ENCODE measurements at places on chromosomes 1 and 21.

GRCh38 chr1:21293537-21294265, 3.4 kb upstream of the ECE1 start:
- no peak for DNase-seq

DNA sequence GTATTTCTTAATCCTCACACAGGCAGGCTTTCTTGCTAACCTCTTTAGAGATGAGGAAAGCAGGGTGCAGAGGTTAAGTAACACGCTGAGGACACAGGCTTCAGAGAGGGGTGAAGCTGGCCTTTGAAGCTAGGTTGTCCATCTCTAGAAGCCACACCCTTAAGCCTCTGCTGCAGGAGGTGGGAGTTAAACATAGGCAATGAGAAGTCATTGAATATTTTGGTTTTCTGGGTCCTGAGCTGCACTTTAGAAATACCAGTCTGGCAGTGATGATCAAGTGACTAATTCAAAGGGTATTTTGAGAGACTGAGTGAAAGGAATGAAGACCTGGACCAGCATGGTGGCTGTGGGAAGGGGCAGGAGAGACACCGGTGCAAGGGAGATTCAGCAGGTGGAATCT, 9.9 kb downstream of the KCNJ15 start:
- DNase-seq = no peak

DNA sequence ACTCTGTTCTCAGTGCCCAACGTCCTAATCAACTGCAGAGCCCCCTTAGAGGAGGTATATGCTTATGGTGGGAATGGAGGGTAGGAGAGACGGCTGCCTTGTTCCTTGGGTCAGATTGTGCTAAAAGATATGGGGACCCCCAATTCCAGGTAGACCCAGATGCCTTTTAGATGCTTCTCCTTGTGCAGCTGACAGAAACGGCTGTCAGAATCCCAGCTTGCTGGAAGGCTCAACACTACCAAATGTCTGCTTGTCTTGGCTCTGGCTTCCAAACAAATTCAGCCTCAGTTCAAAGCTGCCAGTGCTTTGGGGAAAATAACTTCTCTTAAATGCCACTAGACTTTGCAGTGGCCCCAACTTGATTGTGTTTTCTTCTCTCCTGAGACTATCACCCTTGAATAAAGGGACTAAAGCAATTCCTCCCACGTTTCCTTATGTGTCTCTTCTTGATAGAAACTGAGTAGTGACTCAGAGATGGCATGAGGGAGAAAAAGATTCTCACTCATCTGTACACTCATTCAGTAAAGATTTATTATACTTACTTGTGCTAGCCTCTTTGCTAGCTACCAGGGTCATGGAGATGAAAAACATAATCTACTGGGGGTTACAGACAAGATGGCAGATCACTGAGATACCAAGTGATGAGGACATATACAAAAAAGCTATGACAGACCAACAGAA, 3.4 kb upstream of the RNF19B start:
- no peak for DNase-seq

GRCh38 chr1:242847390-242847993, 323.0 kb upstream of the PLD5 start:
- DNase-seq = no peak

DNA sequence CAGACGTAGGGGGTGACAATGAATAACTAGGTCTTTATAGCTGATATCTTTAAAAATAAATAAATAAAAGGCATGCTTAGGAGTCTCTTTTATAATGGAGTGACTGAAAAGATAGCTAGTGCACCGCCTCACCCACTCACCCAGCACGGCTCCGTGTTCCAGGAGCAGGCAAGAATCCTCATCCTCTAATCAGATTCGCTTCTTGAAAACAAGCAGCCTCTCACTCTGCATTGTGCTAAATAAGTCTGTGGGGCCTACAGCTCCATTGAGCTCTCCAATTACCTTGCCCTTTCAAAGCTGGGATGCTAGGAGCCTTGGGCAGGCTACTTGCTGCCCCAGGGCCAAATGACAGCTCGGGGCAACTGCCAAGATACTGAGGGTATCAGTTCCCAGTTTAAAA, 91.5 kb downstream of the TIAM1 start:
- DNase-seq = no peak

DNA sequence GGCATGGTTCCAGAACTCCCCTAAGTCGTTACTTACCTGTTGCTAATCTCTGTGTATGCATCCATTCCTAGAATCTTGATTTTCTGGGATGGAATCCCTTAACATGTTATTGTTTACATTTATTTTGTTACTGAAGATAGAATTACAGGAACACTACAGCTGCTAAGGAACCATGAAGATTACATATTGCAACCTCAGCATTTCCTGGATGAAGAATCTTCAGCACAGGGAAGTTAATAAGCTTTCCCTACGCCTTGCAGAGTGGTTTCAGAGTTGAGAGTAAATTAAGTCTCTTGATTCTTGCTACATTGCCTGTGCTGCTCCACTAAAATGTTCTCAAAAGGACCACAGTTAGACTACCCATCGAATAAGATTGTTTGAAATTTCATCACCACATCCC, 31.4 kb upstream of the GBP6 start:
- DNase-seq = no peak

GRCh38 chr1:91883470-91883869, 2.5 kb downstream of the TGFBR3 start:
- DNase-seq = no peak

GRCh38 chr1:88985032-88985431, 7.4 kb downstream of the KYAT3 start:
- DNase-seq = peak; percentile 79

- no peak for DNase-seq
Measured at GRCh38 chr1:167476061-167476460, 42.3 kb downstream of the CD247 start.

GRCh38 chr1:18951818-18952391, 4.6 kb downstream of the IFFO2 start:
- DNase-seq = no peak

DNA sequence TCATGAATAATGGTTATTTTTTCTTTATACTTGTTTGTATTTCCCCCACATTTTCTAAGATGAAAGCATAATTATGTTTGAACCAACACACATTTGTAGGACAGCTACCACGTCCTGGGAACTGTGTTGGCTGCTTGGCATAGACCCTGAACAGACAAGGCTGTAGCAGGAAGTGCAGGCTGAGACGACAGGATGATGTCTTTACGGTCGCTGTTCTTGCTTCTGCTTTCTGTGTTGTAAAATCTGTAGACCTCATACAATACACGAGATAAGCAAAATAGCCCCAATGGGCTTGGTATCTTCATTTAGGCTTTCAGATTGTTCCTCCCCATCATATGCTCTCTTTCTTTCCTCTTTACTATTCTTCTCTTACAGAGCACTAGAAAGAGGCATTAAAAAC, 23.3 kb upstream of the OTUD3 start:
- no peak for DNase-seq

GRCh38 chr1:242761556-242761955, 237.1 kb upstream of the PLD5 start:
- no peak for DNase-seq

- DNase-seq = no peak
Measured at GRCh38 chr21:29805105-29805504, 134.7 kb downstream of the GRIK1 start.

GRCh38 chr1:110668549-110668948, 6.2 kb downstream of the KCNA3 start:
- no peak for DNase-seq

GRCh38 chr1:38088791-38089190, 42.2 kb upstream of the POU3F1 start:
- DNase-seq = no peak

GRCh38 chr1:45846931-45847330, 43.5 kb downstream of the MAST2 start:
- no peak for DNase-seq

DNA sequence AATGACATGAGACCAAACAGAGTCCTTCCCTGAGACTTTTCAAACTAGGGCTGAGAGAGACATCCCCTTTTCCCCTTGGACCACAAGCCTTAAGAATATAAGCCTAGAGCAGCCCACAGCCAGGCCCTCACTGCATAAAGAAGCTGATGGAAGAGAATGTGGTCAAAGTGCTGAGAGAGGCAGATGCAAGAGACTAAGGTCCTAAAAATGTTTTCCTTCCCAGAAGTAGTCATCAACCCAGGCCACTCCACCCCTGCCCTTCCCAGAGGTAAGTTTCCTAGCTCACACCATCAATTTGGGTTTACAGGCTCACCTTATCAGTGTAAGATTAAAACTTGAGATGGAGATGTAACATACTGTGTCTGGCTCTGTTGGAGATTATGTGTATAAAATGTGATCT, 58.2 kb downstream of the BCAR3 start:
- no peak for DNase-seq

GRCh38 chr1:162905174-162906158, 44.5 kb upstream of the CCDC190 start:
- DNase-seq = no peak

DNA sequence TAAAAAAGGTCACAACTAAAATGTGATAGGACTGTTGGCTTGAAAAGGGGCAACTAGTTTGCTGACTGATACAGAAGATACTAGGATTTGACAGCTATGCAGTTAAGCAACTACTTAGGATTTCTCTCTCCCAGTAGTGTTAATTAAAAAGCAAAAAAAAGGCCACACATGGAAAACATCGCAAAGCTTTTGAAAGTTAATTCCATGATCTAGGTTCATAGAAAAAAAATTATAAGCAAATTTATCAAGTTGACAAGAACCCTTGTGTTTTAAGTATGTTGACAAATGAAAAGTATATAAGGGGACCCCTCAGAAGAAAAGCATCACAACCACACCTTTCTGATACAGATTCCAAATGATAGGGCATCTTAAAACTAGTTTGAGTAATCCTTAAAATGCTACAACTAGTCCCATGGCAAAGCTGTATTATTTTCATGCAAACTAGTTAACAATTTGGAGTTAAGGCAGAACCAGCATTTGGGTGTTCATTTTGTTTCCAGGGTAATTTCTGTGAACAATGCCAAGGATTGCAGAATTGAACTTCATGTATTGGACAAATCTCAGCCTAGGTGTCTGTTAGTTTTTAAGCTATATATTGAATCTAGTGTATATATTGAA, 4.1 kb downstream of the PNRC2 start:
- DNase-seq = no peak

GRCh38 chr1:101344745-101345144, 107.9 kb downstream of the S1PR1 start:
- no peak for DNase-seq

- DNase-seq = no peak
Measured at GRCh38 chr21:38679534-38679933, 126.2 kb upstream of the ETS2 start.

DNA sequence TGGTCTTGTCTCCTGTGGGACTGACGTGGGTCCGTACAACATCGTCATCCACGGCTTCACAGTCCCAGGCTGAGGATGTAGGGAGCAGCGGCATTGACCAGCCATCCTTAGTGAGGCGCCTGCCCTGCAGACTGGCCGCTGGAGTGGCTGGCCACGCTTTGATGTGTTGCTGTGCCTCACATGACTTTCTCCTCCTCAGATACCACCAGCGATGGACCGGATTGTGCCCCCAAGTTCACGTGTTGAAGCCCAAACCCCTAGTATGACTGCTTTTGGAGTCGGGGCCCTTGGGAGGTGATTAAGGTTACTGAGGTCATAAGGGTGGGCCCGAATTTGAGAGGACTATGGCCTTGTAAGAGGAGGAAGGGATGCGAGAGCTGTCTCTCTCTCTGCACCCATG, 122.5 kb downstream of the PCBP3 start:
- DNase-seq = no peak

GRCh38 chr21:43974791-43975468, 37.2 kb upstream of the TRAPPC10 start:
- DNase-seq = no peak

GRCh38 chr1:204438628-204439027, 27.0 kb upstream of the PPP1R15B start:
- DNase-seq = no peak

GRCh38 chr1:156747742-156748669, 3.5 kb downstream of the HDGF start:
- no peak for DNase-seq

- no peak for DNase-seq
Measured at GRCh38 chr1:42052072-42052699, 101.0 kb upstream of the GUCA2B start.

DNA sequence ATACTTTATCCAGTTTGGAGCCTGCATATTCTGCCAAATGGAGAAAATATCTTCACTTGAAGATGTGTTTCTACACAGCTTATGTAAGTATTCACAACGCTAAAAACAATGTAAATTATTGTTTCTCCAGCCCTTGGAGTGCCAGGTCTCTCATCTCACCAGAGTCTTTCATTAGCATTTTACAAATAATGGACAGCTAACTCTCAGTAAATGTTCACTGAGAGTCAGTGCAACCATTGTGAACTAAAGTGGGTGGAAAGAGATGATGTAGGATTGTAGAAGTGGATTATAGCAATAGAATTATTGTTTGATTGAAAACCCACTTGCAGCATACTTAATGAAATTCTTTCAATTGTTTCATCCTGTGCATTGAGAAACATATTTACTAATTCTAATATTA, 8.3 kb upstream of the FAM177B start:
- DNase-seq = no peak

DNA sequence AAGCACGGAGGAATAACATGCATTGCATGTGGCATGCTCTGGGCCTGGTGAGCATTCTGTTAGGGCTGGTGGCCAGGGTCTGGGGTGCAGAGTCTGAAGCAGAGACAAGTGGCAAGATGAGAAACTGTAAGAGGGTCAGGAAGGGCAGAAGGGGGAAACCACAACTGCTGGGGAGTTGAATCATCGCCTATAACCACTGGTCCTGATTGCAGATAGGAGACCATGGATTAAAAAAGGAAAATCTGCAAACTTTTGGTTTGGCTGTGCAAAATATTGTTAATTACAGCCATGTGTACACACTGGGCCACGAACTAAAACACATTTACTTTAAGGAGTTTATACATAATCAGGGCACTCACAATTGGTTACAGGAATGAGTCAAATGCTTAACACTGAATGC, 76.6 kb downstream of the TGFBR3 start:
- no peak for DNase-seq

DNA sequence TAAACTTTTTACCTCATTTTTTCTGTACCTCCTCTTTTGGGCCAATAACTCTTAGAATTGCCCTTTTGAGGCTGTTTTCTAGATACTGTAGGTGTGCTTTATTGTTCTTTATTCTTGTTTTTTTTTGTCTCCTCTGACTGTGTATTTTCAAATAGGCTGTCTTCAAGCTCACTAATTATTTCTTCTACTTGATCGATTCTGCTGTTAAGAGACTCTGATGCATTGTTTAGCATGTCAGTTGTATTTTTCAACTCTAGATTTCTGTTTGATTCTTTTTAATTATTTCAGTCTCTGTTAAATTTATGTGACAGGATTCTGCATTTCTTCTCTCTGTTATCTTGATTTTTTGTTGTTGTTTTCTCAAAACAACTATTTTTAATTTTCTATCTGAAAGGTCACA, 130.3 kb downstream of the PHTF1 start:
- no peak for DNase-seq

GRCh38 chr1:206551986-206552326, 44.6 kb downstream of the RASSF5 start:
- DNase-seq = no peak

GRCh38 chr1:151197863-151198253, 494 bp upstream of the PIP5K1A start:
- DNase-seq = no peak

- no peak for DNase-seq
Measured at GRCh38 chr1:3566003-3566885, 45.1 kb downstream of the MEGF6 start.

GRCh38 chr1:51851882-51852396, 26.6 kb downstream of the NRDC start:
- DNase-seq = no peak
